ENCODE measurements at places on chromosomes 2 and 18.

- no peak for DNase-seq
These were observed 7.4 kb downstream of the CTDSP1 start for GRCh38 chr2:218406949-218407618.

DNA sequence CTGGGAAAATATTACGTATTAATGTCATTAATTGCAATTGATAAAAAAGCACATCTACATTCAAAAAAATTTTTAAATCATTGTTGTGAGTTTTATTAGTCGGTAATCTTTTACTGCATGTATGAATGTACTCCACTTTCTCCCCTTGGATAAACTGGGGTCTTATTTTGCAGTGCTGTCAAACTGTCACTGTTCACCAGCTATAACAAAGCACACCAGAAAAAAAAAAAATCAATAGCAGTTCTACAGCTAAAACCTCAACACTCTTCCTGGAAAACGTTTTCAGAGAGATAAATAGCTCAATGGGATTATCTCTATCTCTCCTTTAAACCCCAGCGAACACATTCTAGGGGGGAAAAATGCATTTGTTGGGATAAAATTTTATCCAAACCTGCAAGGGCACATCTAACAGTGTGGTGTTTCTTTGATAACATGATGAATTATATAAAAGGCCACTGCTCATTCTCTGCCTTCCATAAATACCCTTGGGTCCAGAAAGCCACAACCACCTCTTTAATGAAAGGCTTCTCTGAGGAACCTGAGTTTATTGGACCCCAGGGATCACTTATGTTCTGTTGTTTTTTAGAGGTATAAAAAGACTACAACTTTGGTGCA is 219.9 kb downstream of the CDH20 start:
- no peak for DNase-seq

DNA sequence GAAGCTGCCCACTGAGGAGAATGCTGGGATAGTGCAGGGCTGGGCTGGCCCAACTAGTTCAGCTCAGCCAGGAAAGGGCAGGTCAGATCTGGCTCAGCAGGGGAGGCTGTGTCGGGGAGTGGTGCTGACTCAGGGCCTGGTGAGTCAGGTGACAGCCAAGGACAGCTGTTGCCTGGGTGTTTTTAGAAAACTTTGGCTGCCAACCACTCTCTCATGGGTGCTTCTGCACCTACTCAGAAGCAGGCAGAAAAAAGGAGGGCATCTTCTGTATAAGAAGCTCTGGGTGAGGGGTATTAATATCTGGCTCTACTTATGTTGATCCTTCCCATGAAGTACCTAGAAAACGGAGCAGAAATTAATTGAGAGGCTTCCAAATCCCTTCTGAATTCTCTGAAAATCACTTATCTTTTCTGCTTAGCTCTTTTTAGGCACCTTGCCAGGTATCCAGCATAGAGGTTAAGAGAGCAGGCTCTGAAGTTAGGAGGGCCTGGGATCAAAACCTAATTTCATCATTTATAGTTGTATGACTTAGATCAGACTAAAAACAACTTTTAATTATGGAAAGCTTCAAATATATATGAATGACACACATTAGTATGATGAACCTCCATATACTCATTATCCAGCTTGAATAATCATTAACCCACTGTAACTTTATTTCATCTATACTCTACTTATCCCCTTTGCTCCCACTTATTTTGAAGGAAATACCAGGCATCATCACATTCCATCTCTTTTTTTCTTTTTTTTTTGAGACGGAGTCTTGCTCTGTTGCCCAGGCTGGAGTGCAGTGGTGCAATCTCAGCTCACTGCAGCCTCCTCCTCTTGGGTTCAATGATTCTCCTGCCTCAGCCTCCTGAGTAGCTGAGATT is 15.5 kb upstream of the RAB10 start:
- DNase-seq, result no peak

- DNase-seq, result no peak
These were observed 24.7 kb downstream of the STEAP3 start for GRCh38 chr2:119248311-119248710.

DNA sequence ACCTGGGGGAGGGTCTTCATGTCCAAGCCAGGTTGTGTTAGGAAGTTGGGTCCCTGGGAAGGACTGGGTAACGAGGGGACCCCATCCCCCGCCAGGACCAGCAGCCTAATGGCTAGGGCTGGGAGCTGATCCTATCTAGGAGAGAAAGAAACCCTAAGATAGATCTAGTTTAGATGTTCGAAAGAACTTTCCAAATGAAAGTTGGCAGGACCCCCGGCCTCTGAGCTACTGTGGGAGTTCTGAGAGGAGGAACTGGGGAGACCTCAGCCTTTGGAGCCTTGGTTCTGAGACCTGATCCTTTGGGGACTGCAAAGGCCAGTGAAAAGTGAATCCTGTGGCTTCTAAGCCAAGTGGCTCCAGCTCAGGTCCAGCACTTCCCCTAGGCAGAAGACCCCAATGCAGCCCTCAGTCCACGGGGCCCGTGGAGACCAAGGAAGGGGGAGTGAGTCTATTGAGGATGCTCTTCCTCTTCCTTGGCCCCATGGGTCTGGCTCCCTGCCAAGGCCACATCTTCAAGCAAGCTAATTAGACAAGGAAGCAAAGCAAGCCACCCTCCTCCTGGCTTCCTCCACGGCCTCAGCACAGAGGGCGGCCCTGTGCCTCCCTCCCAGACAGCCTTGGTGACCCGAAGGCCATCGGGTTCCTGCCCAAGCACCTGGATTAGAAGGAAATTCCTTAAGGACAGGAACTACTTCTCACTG is 23.5 kb downstream of the CCT7 start:
- DNase-seq, result no peak

- DNase-seq, result no peak
These were observed 42.1 kb downstream of the TPGS2 start for GRCh38 chr18:36786686-36787085.

DNA sequence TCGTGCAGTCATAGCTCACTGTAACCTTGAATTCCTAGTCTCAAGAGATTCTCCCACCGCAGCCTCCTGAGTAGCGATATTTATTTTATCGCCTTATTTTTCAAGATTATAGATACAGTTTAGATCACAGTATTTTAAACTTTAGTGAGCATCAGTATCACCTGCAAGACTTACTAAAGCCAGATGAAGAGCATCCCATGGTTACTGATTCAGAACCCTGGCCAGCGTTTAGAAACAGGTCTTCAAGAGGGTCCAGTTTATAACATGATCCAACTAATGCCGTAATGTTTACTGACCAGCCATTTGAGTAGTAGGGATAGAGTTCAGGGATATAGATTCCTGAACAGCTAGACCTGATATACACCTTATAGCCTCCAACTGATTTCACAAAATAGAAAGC is 146.1 kb downstream of the DCC start:
- DNase-seq, result no peak

DNA sequence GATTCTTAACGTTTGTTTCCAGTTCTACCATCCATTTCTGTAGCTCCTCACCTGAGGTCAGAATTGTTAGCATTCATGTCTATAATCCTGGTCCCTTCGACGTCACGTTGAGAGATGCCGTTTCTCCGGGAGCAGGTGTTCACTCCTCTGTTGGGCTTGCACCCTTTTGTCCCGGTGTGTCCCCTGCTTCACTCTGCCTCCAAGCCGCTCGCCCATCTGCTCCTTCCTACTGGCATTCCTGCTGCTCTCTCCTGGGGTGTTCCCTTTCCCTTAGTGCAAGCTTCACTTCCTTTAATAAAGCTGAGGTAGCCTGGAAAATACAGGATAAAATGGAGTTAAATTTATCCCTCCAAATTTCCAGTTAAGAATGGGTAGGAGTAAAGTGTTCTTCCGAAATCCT is 61.9 kb upstream of the CABYR start:
- DNase-seq, result no peak

DNA sequence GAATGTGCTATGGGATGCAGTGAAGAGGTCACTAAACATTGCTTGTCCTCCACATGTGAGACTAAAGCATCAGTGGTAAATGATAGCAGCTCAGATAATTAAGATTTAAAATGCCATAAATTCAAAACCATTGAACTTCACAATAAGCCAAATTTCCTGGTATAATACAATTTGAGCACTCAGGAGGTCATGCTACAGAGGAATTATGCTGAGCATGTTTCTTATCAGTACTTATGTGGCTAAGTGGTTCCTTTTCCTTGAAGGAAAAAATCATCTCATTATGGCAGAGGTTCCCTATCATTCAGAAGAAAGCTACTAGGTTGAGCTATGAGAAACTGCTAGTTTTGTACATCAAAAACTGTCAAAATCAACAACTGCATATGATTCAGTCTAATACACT is 156.6 kb downstream of the AGPS start:
- no peak for DNase-seq

GRCh38 chr2:120396013-120396860 is 50.3 kb downstream of the INHBB start:
- no peak for DNase-seq

- no peak for DNase-seq
These were observed at the start of gene ASIC4 for GRCh38 chr2:219514196-219514761. Gene ASIC4, plus strand, starts transcription at chr2:219514482. Its CDS starts 243 bp downstream, at chr2:219514725.

DNA sequence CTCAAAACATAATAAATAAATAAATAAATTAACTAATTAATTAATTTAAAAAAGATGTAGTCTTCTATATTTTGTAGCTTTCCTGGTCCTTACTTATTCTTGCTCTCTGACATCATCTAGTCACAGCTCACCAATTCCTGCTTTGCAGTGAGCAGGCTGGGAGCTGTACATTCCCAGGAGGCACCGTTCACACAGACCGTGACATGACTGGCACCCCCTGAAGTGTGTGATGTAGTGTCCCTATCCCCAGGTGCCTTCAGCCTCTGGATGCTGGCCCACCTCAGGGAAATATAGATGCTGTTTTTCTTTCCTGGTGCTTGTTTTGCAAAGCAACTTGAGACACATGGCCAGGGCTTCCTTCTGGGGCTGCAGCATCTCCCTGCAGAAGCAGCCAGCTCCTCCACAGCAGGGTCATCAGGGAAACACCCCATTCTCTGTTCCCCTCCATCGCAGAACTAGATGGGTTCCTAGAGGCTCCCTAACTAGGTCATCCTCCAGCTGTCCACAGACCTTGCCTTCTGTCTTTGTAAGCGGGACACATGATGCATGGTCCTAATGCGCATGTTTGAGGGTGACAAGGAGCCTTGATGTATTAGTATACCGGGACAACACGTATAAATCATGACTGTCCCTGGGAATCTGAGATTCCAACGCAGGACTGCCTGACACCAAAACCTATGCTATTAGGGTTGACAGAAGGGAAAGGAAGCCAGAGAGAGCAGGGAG is 76.4 kb downstream of the RHOB start:
- no peak for DNase-seq

- no peak for DNase-seq
These were observed 32.5 kb downstream of the MERTK start for GRCh38 chr2:111930875-111931274.

DNA sequence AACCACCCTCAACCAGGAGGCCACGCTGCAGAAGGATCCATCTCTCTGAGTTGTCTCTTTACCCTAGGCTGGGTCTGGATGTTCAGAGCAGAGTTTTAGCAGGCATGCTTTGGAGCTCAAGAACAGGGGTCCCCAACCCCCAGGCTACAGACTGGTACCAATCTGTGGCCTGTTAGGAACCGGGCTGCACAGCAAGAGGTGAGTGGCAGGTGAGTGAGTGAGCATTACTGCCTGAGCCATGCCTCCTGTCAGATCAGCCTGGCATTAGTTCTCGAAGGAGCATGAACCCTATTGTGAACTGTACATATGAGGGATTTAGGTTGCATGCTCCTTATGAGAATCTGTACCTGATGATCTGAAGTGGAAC is 172.5 kb downstream of the UXS1 start:
- no peak for DNase-seq

DNA sequence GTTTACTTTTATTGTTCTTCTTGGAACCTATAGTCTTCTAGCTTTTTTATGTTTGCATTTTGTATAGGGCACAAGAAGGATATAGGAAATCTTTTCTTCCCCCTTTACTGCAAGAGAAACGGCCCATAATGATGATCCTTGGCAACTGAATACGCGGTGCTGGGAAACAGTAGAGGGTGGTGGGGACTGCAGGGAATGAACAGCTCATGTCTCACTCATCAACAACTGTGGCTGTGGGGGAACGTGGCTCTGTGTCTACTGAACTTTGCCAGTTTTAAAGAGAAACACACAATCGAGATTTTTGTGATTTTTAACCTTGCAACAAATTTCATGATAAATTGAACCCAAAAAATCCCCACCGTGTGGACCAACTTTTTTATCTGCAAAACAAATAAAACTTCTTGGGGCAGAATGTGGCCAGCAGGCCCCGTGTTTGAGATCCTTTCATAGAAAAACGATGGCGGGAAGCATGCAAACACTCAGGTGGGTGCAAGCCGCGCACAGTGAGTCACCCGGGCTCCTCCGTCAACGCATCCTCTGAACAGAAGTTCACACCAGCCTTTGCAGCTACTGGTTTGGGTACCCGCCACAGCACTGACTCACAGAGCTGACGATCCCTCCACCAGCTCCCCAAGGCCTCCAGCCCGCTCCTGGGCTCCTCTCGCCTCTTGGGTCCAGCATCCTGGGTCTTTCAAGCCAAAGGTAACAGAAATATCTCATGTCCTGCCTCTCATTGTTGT is 149.3 kb downstream of the COL6A3 start:
- DNase-seq, result no peak

DNA sequence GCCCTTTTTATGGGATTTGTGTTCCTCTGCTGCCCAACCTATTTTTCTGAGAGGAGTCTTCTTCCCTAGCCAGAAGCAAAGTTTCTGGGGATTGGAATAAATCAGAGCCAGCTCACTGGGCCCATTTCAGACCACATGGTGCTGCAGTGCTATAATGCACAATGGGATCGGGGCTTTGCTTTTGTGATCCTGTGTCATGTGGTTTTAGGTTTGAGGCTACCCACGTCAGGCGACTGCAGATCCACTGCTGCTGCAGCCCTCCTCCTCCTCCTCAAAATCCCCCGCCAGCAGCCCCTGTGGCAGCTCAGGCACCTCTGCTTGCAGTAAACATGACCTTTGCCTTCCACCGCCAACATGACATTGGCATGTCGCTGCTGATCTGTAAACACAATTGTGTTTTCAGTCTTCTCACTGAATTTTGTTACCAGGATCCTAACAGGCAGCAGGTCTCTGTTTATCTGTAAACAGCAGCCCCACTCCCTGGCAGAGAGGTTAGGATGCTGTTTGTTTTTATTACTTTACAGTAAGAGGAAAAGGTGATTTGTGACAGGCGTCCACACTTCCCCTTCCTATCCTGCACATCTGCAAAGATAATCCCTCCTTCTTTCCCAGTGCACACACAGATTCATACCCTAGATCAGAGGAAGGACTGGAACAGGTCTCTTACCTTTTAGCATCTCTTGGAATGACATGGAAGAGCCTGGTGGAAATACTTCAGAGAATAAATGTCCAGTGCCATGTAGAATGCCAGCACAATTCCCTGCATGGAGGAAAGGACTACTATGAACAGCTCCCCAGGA is 130.8 kb downstream of the FOXI3 start:
- DNase-seq, result no peak

DNA sequence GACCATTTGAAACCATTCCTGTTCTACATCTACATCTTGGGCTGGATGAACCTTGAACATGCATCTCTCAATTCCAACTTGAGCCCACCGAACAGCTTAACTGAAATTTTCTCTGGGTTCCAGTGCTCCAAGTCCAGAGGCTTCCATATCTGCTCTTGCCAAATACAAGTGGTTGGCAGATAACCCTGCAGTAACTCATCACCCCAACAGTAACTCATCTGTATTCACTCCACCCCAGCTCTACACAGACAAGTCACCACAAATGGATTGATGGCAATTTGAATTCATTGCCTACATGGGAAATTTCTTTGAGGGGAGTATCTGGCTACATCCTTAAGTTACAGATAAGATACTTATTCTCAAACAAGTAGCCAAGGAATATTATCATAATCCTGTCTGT is 502.4 kb upstream of the TNP1 start:
- no peak for DNase-seq
